ENCODE measurements at places on chromosomes 1 and 21.

- no peak for DNase-seq
Observed at GRCh38 chr1:40742363-40743061, 41.1 kb upstream of the KCNQ4 start.

GRCh38 chr1:7223334-7224080, 438.3 kb downstream of the CAMTA1 start:
- DNase-seq: no peak

- no peak for DNase-seq
Observed at GRCh38 chr1:19066874-19067181, 110.4 kb upstream of the IFFO2 start.

- no peak for DNase-seq
Observed at GRCh38 chr1:67316918-67317317, 9.2 kb downstream of the IL12RB2 start.

DNA sequence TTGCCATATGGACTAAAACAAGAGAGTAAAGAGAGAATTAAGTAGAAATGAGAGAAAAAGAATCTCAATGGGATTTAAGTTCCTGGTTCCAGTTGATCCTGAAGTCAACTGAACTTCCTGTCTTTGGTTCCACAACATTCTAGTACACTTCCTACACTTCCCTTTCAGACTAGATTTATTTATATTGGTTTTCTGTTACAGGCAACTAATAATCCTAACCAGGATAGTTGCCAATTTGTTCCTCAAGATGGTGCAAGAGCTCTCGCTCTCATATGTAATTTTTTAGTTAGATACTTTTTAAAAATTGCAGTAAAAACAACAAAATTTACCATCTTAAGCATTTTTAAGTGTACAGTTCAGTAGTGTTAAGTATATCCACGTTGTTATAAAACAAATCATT, 28.8 kb upstream of the TRIM45 start:
- DNase-seq: no peak
